Muscle of back (tissue), 13 donors: ENCODE measurements at places on chromosomes 13 and 19. TPM values are rescaled to one million over a fixed set of nuclear protein-coding genes. Genes with fewer than 3 reads are reported as not detected.
A peak's percentile ranks its signal among the peaks of the same experiment; 100 is the strongest.

KCNK6 gene
- 2.1 TPM for polyA plus RNA-seq

DNA sequence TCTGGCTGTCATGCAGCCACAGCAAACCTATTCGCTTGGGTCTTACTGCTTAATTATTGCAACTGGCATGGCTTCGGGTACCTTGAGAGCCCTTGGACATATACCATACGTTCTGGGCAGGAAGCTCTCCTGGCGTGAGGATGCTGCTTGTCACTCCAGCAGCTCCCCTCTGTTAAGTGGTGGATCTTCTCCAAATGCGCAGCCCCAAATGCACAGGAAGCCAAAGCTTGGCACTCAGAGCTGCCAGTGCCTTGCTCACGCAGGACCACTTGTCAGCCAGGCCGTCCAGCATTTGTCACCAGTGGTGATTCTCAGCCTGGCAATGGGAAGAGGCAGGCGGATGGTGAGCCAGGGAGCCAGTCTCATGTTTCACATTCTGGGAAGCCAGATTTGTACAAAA, 158.6 kb downstream of the KATNAL1 start:
- no peak for DNase-seq

DNA sequence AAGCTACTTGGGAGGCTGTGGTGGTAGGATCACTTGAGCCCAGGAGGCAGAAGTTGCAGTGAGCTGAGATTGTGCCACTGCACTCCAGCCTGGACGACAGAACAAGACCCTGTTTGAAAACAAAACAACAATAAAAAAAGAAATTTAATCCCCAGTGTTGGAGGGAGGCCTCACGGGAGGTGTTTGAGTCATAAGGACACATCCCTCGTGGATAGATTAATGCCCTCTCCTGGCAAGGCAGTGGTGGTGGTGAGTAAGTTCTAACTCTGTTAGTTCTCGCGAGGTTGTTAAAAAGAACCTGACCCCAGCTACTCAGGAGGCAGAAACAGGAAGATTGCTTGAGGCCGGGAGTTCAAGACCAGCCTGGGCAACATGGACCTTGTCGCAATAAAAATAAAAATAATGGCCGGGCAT, 27.6 kb upstream of the SIN3B start:
- no peak for DNase-seq

DNA sequence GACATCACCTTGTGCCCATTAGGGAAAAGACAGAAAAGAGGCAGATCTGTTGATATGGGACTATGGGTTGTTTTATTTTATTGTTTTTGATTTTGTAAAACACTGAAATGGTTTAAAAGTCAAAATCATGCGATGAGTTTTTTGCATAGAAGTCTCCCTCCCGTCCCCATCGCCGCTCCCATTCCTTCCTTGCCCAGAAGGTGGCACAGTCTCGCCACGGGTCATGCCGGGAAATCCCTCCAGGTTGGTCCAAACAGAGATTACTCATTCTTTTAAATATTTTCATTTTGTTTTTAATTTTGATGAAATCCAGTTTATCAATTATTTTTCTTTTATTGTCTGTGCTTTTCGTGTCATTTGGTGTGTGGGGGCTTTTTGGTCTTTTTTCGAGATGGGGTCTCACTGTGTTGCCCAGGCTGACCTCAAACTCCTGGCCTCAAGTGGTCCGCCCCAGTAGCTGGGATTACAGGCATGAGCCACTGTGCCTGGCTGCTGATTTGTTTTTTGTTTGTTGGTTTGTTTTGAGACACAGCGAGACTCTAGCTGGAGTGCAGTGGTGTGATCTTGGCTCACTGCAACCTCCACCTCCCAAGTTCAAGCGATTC, 9.2 kb downstream of the PGPEP1 start:
- DNase-seq: no peak

DNA sequence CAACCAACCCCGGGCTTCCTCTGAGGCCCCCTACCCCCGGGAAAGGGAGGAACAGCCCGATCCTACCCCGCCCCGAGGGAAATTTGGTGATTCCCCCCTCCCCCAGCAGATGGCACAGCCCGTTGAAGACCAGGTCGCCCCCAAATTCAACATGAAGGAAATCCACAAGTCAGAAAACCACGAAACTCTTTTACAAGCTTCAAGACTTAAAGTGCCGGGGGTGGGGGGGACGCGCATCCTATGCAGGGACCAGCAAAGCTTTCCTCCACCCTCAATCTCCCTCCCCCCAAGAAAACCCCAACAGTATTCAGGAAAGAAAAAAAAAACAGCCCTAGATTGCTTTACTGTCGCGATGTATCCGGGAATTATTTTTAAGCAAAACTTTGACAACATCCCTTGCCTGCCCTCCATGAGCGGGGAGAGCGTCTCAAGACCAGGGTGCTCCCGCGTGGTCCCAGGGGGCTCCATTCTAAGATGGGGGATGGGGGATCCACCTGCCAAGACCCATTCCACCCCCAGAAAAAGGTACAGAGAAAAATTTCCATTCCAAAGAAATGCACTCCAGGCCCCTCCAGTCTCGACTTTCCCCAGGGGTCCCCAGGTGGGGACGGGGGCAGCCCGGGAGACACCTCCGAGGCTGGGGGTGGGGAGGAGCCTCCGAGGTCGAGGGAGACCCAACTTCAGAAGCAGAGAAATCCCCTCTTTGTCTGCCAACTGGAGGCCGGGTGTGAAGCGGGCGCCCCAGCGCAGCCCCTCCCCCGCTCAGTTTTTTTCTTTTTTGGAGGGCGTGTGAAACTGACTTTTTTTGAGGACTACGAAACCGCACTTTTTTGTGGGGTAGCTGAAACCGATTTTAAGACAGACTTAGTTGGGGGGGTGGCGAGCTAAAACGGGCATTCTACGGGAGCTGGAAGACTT, 1.5 kb downstream of the TCF3 start:
- peak; percentile 38 for DNase-seq

- peak; percentile 49 for DNase-seq
Observed at GRCh38 chr19:45681391-45682015, 10.2 kb downstream of the SNRPD2 start.

GRCh38 chr19:18364826-18365528, 21.0 kb upstream of the GDF15 start:
- DNase-seq: peak; percentile 88

GIPR gene
- polyA plus RNA-seq: 1.7 TPM

- DNase-seq: no peak
Observed at GRCh38 chr13:24064371-24064770, 96.1 kb upstream of the SPATA13 start.

DNA sequence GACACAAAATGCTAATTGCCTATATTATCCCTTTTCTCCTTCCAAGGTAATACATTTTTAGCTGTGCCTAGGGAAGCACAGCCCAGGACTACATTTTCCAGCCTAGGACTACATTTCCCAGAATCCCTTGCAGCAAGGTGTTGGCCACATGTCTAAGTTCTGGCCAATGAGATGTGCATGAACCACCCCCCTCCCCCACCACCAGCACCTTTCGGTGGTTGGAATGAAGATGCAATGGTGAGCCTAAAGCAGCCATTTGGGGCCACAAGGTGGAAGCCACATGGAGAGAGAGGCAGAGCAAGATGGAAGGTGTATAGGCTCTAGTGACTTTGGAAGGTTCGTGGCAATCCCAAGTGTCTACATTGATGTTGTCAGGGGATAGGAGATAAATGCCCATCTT, 16.2 kb downstream of the UNC13A start:
- DNase-seq: no peak

PALM gene
- polyA plus RNA-seq: 53.6 TPM

- DNase-seq: no peak
Observed at GRCh38 chr13:79896851-79897250, 415.9 kb downstream of the NDFIP2 start.

HTR2A gene
- polyA plus RNA-seq: 0.51 TPM

CADM4 gene
- polyA plus RNA-seq: 10.9 TPM

ADAT3 gene
- 2.5 TPM for polyA plus RNA-seq

NLRP8 gene
- polyA plus RNA-seq: not detected

DNA sequence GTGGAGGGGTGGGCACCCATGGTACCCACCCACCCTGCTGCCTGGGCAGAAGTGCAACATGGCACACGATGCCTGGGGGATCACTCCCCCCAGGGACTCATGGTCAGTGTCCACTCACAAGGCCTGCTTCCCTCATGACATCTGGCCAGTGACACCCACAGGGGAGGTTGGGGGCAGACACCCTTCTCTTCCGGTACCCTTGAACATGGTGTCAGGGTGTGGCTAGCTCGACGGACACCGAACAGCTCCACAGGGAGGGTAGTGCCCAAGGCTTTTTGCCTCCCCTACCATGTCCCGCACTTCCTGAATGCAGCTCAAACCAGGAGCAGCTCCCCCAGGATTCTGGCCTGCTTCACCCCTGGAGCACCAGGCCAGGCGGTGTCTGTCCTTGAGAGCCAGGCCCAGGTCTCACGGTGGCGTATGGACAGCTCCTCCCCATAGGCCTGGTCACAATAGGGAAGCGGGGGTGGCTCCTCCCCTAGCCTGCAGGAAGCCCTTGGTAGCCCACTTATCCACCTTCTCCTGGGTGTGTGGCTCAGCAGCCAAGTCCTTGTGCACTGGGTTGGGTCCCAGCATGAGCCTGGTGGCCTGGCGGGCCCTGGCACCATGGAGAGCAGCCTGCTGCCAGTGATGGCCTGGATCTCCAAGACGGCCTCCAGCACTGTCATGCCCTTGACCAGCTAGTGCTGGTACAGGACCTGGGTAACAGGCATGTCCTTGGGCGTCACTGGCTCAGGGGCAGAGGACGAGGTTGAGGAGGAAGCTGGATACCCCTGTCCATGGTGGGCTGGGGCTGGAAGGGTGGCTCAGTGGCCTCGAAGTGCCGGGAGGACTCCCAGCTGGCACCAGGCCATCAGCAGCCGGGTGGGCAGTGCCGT, 7.8 kb downstream of the ACP4 start:
- DNase-seq: no peak

TLE2 gene
- polyA plus RNA-seq: 25.7 TPM

DNA sequence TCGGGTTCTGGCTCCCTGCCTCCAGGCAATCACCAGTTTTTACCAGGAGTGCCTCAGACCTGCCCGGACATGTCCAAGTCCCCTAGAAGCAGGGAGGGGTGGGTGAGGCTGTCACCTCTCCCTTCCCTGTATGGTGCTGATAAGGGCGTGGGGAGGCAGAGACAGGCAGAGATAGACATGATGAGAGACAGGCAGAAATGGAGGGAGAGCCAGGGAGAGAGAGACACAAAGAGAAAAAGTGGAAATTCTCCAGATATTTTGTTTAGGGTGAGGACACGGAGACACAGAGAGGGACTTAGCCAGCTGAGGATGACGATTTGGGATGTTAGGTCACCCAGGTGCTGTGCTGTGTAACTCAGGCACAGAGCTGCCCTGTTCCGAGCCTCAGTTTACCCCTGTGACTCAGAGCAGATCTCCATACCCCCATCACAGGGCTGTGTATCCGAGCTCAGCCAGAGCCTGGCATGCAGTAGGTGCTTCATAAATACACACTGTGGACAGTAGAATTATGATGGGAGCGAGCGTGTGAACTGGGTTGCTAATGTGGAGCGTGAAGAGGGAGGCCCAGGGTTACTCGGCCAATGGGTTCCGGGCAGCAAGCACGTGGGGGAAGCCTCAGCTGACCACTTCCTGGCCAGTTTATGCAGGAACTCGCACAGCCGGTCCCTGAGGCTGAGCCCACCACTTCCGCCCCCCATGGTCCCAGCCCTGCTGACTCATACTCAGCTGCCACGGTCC, 11.9 kb upstream of the GDF15 start:
- DNase-seq: peak; percentile 86

DNA sequence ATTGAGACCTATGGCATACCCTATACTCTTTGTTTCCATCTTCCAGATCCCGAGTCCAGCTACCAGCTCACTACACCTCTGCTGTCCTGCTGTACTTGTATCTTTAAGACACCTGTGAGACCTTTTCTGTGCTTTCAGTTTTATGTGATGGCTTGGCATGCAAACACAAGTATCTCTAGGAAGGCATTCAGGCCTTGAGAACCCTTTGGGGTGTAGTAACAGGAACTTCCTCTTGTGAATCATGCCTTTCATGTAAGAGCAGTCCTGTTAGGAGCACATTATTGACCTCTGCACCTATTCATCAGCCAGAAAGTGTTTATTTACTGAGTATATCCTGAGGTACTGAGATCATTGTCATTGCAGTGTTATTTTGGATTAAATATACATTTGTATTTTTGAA, 87.0 kb upstream of the HTR2A start:
- no peak for DNase-seq

DNA sequence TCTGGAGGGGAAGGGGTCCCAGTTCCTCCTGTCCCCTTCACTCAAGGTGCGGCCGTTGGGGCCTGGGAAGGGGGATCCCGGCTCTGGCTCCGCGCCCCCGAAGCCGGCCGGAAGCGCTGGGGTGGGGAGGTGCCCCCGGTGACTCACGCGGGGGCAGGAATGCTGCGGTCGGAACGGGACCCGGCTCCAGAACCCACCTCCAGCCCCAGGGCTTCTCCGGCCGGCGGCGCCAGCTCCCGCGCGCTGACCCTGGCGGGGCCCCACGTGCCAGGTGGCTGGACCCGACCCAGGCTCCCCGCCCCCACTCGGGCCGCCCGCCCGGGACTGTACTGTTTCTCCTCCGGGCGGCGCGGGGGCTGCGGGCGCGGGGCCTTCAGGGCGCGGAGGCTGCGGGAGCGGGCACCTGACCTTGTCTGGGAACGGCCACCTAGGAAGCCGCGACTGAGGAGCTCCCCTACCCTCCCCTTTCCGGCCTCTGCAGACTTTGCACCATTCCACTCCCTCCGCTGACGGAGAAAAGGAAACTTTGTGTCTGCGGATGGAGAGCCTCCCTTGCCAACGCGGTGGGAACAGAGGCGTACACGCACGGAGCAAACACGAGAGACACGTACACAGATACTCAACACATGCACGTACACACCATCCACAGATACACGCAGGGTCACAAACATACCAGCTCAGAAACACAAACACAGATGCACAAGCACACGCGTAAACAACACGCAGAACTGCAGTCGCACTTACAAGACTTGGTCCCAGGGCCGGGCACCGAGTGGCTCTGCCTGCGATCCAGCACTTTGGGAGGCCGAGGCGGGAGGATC, 7.2 kb downstream of the AXL start:
- DNase-seq: peak; percentile 77

RHPN2 gene
- polyA plus RNA-seq: 1.5 TPM

DNA sequence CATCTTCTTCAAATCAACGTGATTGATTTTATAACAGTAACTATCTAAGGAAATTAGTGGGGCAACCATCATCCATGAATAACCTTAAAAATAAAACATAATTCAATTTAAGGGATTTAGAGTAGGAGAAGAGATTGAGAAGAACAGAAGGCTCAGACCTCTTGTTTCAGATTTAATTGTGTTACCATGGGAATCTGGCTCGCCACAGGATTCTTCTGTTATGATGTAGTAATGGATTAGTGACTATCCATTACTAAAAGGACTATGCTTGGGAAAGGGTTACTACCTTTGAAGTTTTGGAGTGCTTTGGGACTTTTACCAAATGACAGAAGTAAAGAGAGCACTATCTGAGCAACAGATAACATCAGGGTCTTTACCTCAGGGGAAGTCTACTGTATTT, 13.2 kb downstream of the FREM2 start:
- no peak for DNase-seq
